ENCODE measurements at places on chromosomes 16 and 17.

DNA sequence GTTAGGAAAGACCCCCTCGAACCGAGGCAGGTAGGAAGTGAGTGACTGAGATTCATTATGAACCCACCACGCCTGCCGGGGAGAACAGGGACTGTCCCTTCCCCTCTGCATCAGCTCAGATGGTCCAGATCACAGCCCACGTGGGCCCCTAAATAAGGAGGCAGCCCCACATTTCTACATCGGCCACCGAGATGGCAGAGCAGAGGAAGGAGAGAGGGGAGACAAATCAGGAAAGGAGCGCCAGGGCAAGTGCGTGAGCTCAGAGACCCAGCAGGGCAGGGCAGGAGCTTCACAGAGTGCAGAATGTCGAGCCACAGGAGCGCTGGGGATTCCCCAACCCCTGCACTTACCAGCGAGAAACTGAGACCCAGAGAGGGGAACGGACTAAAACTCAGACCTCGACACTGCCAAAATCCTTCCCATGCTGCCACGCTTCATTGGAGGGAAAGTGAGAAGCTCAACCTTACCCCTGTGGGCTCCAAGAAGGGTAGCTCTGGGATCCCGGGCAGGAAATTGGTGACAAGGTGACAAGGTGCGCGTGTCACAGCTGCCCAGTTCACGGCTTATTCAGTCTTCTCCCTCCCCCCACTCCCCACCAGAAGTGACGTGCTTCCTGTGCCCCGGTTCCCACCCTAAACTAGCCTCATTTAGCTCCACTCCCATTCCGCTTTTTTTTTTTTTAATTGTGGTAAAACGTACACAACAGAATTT lies at the start of gene ICAM2:
Gene ICAM2, minus strand, starts transcription at position 578 of the 711 bp plus-strand sequence. CDS start 13,942 bp downstream, outside the sequence.
- no peak for DNase-seq

DNA sequence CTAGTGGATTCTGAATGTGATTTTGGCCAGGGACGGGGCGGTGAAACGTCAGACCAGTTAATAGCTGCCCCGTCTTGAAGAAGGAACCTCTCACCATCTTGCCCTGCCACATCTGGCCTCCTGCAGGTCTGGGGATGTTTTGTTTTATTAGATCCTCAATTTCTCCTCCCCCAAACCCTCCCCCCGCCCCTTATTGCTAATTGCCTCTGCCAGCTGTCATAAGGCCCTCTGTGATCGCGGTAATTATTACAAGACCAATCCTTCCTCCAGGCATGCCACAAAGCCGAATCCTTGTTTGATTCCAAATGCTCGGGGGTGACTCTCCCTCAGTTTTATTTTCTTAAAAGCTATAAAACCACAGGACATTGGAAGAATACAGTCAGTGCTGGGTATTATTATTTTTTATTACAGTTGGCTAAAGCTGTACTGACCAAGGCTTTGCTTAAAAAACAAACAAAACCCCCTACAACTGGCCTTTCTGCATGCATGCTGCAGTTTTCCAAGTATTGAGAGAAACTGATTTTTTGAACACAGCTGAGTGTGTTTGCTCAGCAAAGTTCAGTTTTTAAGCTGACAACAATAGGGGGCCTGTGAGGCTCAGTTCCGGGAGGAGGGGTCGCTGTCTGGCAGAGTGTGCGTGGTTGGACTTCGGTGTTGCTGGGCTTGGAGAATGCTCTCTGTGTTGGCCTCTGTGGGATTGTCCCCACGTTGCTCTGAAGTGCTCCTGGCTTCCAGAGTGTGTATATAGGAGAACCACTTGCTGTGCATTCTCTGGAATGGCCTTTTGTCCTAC lies 1.7 kb downstream of the KSR1 start:
- DNase-seq, result no peak

- DNase-seq, result no peak
These were observed 33.6 kb upstream of the CACNG4 start for GRCh38 chr17:66930933-66931332.

DNA sequence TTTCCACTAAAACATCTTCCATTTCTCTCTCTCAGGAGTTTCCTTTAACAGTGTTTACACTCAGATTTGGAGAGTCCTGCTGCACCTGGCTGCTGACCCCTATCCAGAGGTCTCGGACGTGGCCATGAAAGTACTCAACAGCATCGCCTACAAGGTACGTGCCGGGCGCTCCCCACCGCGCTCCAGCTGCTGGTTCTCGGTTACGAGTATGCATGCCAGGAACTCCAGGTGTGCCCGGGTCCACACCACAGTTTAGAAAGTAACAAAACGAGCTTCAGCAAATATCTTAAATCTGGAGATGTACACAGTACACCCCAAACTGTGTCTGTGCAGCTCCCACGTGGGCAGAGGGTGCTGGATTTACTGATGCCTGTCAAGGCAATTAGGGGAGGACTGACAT lies 82.9 kb upstream of the CHMP6 start:
- DNase-seq, result no peak
